H54 (cell line): ENCODE measurements at places on chromosomes 3 and 15.

GRCh38 chr3:127608362-127608718, 10.1 kb downstream of the MCM2 start:
- DNase-seq: no peak

- no peak for DNase-seq
Observed at GRCh38 chr3:52326976-52327375, 10.9 kb downstream of the DNAH1 start.

DNA sequence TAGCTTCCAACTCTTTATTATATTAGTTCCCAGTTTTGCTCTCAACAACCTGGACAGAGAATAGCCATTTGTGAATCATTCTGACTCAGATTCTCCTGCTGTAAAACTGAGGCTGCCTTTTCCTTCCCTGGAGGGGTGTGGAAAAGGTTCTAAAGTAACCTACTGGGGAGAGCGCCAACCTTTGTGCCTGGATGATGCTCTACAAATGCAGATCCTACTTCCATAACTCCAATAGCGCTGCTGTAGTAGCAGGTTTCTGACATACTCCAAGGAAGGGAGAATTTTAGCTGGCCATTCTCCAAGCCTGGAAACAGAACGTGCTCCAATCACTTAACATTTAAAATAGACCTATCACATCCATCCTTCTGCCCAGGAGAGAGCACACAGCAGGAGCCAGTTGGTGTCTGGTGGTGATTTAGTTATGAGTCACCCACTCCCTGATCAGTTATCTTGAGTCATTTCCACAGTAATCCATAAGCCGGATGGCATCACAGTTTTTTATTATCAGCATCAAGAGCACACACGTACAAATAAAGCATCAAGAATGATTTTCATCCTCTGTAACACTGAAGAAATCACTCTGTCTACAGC, 38.3 kb downstream of the MYH15 start:
- peak; percentile 33 for DNase-seq

- peak; percentile 79 for DNase-seq
Observed at GRCh38 chr15:43253431-43254403, 13.0 kb downstream of the TGM5 start.

DNA sequence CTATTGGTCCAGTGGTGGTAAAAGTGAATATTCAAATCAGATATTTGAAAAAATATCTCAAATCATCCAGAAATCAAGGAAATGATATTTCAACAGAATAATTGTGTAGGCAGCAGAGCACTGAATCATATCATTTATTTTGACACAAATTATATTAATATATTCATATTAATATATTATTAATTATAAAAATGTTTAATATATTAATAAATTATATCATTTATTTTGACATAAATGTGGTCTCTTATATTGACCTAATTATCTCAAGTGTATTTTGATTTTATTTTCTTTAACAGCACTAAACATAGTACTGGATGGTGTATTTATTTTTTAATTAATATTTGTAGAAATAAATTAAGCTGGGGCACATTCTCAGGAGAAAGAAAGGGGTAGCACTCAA, 257.7 kb upstream of the THBS1 start:
- DNase-seq: no peak

DNA sequence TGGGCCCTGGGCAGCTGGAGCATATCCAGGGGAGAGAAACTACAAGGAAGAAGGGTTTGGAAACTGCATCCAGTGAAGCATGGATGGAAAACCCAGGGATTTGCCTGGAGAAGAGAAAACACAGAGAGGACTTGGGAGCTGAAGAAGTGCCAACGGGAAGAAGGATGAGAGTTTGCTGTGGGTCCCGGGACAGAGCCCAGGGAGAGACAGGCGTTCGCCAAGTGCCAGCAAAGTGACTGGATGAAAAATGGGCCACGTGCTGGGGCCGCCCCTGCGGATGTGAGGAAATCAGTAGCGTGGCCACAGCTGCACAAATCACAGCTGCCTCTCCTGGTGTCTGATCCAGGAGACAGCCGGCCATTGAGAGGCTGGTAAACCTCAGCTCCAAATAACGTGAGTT, 70.4 kb downstream of the HES1 start:
- no peak for DNase-seq

- no peak for DNase-seq
Observed at GRCh38 chr3:190307164-190307545, 15.1 kb downstream of the CLDN1 start.

DNA sequence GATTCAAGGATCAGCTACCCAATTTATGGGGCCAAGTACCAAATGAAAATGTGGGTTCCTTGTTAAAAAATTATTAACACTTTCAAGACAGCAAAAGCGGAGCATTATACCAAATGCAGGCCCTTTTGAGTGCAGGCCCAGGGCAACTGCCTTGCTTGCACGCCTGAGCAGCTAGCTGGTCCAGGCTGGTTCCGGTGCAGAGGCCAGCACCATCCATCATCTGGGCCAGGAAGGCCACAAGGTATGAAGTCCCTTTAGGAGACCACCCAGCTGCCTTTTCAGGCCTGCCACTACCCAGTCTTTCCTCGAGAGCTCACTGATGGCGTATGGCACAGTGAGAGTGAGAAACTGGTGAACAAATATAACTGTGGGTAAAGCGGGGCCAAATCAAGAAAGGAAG, 13.0 kb downstream of the ANAPC13 start:
- DNase-seq: no peak

GRCh38 chr3:143975554-143976152, 4.0 kb downstream of the DIPK2A start:
- no peak for DNase-seq

GRCh38 chr3:126019683-126020082, 50.7 kb downstream of the ROPN1B start:
- DNase-seq: no peak

DNA sequence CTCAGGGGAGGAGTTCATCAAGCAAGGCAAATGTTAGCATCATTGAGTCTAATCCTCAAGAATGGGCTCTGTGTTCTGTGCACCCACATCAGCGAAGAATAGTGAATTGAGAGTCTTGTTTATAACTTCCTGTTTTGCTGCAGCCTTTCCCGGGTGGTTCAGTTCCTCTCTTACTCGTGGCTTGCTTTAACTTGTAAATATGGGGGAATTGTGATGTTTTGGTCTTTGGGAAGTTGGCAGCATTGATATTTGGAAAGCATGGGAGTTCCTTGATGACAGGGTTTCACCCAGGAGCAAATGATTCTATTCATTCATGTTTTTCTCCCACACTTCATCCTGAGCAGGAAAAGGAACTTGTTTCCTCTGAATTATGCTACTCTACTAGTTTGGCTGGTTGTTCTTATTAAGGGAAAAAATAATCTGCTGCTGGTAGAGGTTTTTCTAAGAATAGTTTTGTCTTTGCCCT, 40.4 kb downstream of the GPD1L start:
- no peak for DNase-seq

- no peak for DNase-seq
Observed at GRCh38 chr3:139577346-139577745, 37.8 kb upstream of the RBP1 start.

DNA sequence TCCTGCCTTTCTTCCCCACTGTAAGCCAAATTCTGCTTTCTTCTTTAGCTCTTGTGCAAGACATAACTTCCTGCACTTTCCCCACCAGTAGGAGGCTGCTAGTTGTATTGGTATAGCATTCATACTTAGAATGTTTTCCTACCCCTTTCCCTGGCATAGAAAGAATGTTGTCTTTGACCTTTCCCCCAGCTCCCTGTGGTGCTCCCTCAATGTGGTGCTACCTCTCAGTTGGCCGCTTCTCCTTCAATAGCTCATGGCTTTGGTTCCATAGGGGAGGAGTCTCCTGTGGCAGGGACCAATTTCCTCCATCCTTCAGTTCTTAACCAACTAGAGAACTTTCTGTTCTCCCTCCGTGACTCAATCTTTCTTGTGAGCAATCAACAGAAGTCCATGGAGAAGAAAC, 67.5 kb upstream of the AKAP13 start:
- no peak for DNase-seq

- no peak for DNase-seq
Observed at GRCh38 chr15:62624547-62625378, 417.8 kb upstream of the TPM1 start.

DNA sequence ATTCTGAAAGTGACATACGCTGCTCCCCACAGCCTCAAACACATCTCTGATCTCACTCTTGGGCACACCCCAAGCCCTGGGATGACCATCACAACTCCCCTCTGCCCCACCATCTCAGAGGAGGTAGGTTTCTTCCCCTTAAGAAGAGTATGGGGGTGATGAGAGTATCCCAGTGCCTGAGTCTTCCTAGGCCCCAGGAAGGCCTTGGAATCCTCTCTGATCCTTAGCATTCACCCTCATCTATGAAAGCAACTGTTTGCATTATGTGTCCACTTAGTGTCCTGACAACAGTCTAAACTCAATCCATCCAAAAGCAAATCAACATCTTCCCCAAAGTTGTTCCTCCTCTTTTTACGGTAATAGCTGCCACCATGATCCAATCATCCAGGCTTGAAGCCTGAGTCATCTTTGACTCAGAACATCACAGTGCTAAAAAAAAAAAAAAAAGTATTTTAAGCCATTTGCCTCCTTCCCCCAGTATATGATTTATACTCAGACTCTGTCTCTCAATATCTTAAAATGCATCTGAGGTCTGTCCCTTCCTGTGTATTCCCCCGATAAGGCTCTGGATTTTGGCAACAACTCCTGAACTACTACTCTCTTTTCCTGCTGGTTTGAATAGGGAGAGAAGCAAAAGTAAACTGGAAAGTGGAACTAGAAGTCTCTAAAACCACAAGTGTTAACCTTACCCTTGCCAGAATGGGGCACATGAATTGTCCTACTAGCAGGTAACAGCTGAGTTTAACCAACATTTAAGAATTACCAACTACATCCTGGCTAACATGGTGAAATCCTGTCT, 22.5 kb downstream of the POPDC2 start:
- peak; percentile 54 for DNase-seq

DNA sequence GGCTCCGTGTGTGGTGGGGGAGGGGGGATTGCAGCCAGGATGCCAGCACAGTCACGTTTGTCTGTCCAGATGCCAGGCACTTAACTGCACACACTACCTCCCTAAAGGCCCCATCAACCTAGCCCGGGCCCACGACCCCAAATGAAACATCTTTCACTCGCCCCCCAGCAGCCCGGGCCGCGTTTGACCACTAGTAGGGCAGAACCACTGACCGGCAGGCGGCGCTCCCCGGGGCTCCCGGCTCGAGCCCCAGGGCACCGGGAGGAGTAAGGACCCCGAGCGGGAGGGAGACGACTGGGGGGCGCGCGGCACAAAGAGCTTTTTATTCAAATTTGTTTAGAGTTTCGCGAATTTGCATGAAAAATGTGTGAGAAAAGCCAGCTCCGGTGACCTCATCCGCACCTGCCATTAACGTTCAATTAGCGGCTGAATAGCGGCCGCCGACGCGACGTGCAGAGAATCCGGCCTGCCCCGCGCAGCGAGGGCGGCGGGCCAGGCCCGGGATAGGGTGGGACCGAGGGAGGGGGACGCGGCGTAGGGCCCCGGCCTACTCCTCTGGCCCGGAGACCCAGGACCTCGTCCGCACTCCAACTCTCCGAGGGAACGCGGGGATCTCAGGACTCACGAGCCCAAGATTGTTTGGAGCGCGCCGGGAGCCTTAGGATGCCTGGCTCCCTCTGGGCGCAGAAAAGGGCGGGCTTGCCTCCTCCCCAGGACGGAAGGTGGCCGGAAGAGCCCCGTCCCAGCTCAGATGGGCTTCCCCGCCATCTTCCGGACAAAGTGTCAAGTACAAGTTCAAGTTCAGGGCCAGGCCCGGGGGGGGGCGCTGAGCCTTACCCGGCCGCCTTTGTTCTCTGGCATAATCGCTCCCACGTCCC, 64.9 kb upstream of the POLG start:
- no peak for DNase-seq

DNA sequence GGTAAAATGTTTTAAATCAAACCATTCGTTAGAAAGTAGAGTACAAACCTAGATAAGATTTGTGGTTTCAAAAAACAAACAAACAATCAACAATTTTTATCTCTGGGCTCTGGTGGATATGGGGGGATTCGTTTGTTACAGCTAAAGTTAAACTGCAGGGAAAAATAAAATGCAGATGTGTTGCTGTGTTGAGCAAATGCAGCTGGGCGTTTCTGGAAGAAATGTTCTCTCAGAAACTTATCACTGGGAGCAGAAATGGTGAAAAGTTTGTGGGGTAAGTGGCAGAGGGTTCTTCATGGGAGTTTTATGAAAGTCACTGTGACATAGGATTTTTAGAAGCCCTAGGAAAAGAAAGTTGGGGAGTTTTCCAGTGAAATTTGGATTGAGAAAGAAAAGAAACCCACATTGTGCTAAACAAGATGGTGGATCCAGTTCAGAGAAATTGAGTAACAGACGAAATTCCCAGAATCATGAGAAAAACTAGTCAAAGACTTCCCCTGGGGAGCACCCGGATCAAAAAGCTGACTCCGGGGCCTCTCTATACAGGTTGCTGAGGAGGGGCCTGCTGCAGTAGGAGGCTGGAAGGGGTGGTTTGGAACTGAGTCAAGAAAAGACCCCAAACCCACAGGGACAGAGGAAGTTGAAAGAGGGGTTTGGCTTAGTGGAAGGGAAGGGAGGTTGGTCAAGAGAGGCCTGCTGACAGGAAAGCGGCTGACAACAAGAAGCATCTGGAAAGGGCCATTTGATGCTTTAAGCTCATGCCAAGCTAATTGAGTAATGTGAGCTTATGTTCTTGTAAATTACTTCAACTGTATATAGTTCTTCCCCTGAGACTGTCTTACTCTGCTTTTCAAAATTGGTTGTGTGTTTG, 108.7 kb downstream of the RARB start:
- DNase-seq: no peak

DNA sequence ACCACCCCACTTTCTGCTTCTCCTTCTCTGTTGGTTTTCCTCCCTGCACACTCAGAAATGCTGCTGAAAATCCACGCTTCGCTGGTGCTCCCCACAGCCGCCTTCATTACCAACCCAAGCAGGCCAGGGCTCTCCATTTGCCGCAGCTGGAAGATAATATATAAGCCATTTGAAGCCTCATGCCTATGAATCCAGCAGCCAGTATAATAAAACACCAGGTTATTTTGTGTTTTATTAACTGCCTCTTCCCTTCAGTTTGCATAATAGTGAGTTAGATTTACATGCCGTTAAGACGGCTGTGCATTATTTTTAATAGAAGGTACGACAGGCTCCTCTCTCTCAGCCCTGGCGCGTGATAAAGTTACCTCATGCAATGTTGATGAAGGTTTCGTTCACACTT, 86.6 kb downstream of the TOP2B start:
- DNase-seq: no peak

DNA sequence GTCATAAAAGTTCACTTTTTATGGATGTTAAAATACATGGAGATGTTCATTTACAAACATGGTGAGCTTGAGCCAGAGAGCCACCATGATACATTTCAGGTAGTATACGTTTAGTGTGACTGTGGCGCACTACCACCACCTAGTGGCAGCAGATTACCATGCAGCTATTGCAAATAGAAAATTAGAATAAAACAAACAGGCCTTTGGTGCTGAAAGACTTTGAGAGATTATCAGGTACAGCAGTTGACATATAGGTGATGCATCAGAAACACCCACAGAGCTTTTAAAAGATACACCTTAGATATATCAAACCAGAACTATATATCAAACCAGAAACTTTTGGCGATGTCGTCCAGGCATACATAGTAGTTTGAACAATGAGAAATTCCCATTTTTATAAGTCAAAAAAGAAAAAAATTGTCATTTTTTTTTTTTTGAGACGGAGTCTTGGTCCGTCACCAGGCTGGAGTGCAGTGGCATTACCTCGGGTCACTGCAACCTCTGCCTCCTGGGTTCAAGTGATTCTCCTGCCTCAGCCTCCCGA, 42.0 kb upstream of the ICE2 start:
- DNase-seq: peak; percentile 6
